Activated naive CD8-positive, alpha-beta T cell treated with anti-CD3 and anti-CD28 coated beads, Interleukin-2, amount 10 ng/mL, durations not matched to agents 7 days and 5 days (primary cell): ENCODE measurements at places on chromosomes 1 and 21. TPM values are rescaled to one million over a fixed set of nuclear protein-coding genes. Genes with fewer than 3 reads are reported as not detected.

The SLC6A17 gene
- total RNA-seq, result not detected

- H3K4me3 ChIP-seq, result no peak overlapping the region
- no peak for DNase-seq
- no peaks in the 10 kb centered on the region for H3K27me3 ChIP-seq
- no peak overlapping the region for H3K27ac ChIP-seq
- H3K36me3 ChIP-seq, result peaks cover 26% of the 10 kb centered on the region
Observed at GRCh38 chr1:109582021-109582420, 33.6 kb downstream of the GNAI3 start.

DNA sequence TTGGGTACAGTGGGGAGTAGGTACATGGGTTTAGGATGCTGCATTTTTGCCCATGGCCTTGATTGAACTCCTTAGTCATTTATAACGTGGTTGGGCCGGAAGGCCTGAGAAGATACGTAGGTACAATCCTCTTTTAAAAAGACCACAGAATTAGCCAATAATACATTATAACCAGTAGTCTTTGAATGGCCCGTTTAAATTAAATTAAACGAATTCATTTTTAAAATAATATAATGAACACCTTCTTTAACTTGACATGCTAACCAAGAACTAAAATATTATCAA lies 20.1 kb upstream of the ADAR start:
- H3K27me3 ChIP-seq, result peaks cover 16% of the 10 kb centered on the region
- H3K36me3 ChIP-seq, result peaks cover 5% of the 10 kb centered on the region
- H3K27ac ChIP-seq, result peak overlapping the region; percentile 98
- DNase-seq, result no peak

GRCh38 chr1:37808369-37809319 lies 636 bp upstream of the YRDC start:
- H3K27ac ChIP-seq, result peak overlapping the region; percentile 98
- peaks cover 24% of the 10 kb centered on the region for H3K4me1 ChIP-seq
- peak; percentile 70 for DNase-seq
- H3K27me3 ChIP-seq, result no peaks in the 10 kb centered on the region
- H3K4me3 ChIP-seq, result peak overlapping the region; percentile 97

The PRXL2B gene
- total RNA-seq, result 37.3 TPM

DNA sequence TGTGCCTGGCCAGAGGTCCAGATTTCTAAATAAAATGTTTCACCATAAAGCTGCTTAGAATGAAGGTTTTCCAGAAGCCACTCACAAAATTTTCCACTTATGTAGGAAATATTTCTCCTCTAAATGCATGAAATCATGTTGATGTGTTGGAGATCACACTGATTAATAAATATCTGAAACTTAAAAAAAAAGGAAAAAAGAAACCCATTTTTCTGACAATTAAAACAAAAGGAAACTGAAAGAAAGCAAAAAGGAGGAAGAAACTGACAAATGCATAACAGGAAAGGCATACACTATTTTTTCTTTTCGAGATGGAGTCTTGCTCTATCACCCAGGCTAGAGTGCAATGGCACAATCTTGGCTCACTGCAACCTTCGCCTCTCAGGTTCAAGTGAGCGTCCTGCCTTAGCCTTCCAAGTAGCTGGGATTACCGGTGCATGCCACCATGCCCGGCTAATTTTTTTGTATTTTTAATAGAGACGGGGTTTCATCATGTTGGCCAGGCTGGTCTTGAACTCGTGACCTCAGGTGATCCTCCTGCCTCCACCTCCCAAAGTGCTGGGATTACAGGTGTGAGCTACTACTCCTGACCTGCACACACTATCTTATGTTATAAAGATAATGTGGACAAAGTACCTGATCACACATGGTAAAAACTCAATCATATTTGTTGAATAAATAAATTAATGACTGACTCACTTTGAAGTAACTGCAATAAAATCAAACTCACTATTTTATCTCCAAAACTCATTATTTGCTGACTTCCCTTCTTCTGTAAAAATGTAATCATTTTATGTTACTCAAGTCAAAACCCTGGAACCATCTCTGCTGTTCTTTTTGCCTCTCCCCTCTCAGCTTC lies 149.8 kb upstream of the NR5A2 start:
- no peaks in the 10 kb centered on the region for H3K4me1 ChIP-seq
- peaks cover 6% of the 10 kb centered on the region for H3K27me3 ChIP-seq
- H3K27ac ChIP-seq, result no peak overlapping the region
- no peak for DNase-seq

DNA sequence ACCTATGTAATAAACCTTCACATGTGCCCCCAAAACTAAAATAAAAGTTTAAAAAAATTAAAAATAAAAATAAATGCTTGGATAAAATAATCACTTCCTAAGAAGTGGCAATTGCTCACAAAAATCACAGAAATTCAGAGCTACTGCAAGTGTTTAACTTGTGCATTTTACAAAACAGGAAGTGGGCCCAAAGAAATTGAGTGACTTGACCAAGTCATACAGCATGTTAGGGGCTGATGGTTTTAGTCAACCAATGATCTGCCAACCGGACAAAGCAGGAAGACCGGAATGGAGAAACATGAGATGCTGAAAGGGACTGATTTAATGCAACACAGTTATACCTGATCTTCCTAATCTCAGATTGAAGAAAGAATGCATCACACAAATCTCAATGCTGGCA lies 96.5 kb downstream of the SMYD2 start:
- no peak for DNase-seq
- peaks cover 13% of the 10 kb centered on the region for H3K27me3 ChIP-seq
- no peak overlapping the region for H3K4me3 ChIP-seq

The KCNT2 gene
- not detected for total RNA-seq

GRCh38 chr1:19089524-19089923 lies 120.5 kb downstream of the UBR4 start:
- H3K27me3 ChIP-seq, result no peaks in the 10 kb centered on the region
- no peak overlapping the region for H3K27ac ChIP-seq
- DNase-seq, result no peak
- no peak overlapping the region for H3K4me3 ChIP-seq

DNA sequence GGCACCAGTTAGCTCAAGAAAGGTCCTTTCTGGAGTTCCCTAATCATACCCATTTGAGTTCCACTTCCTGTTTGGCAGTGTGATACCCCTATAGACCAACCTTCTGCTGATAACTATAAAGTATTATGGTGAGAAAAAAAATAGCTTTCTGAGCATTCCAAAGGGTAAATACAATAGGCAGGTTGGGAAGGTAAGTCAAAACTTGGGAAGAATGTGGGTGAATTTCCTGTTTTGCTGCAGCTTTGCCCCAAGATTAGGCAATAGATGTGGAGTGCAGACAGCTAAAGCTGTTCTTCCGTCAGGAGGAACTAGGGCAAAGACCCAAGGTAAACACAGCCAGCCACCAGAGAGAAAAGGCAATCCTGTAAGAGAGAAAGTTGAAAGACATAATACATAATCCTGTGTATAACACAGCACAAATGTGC lies 49.9 kb upstream of the GUCA2A start:
- no peak for DNase-seq
- no peak overlapping the region for H3K27ac ChIP-seq
- H3K4me3 ChIP-seq, result no peak overlapping the region
- no peaks in the 10 kb centered on the region for H3K27me3 ChIP-seq
- H3K36me3 ChIP-seq, result peaks cover 49% of the 10 kb centered on the region

DNA sequence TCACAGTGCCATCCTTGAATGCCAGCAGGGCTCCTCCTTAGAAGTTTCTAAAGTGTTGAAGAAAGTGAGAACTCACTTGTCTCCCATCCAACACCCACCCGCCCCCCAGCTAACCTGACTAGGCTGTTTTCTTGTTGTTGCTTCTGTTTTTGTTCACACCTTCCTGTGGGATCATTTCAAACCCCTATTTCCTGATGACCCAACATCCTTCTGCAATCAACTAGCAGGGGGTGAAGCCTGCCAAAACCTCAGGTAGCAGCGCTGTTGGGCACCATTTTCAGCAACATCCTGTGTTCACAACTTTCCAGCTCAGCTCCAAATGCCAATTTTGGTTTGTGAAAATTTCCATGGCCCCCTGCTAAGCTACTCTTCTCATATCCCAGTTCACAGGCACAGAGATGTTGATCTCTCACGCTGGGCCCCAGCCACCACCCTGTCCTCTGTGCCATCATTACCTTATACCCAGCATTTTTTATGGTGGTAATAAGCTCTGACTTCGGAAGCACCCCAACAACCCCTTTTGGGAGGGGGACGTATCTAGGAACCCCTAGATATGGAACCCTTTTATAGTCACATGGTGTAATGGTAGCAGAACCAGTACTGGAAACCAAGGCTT lies 41.4 kb downstream of the CDC7 start:
- peaks cover 10% of the 10 kb centered on the region for H3K27me3 ChIP-seq
- DNase-seq, result no peak
- H3K27ac ChIP-seq, result no peak overlapping the region
- peaks cover 12% of the 10 kb centered on the region for H3K36me3 ChIP-seq
- no peak overlapping the region for H3K4me3 ChIP-seq

DNA sequence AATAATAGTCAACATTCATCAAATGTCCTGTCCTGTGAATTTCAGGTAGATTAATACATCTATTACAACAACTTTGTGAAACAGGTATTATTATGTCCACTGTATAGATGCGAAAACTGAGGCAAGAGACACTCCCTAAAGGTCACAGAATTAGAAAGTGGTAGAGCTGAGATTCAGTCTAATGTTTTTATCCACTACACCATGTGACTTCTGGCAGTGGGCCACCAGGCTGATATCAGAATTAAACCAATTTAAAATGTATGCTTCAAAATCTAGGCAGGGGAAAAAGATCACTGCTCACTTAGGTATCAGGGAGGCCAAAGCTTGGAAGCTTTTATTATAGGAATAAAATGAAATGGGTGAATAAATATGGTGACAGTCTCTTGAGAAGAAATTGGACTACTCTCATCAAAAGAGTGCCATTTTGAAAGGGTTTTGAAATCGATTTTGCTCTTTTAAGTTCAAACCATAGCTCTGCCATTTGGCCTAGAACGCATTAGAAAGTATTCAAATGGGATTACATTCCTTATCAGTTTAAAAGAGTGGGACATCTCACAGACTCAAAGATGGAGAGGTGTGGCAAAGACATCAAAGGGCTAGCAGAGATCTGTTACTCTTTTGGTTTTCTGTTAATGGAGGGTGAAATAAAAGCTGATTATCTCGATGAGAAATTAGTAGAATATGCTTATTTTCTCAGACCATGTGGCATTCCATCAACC lies 1.9 kb downstream of the DDAH1 start:
- no peaks in the 10 kb centered on the region for H3K36me3 ChIP-seq
- peaks cover 2% of the 10 kb centered on the region for H3K4me1 ChIP-seq
- H3K27ac ChIP-seq, result no peak overlapping the region
- no peak for DNase-seq
- H3K27me3 ChIP-seq, result peaks cover 57% of the 10 kb centered on the region
- no peak overlapping the region for H3K4me3 ChIP-seq

DNA sequence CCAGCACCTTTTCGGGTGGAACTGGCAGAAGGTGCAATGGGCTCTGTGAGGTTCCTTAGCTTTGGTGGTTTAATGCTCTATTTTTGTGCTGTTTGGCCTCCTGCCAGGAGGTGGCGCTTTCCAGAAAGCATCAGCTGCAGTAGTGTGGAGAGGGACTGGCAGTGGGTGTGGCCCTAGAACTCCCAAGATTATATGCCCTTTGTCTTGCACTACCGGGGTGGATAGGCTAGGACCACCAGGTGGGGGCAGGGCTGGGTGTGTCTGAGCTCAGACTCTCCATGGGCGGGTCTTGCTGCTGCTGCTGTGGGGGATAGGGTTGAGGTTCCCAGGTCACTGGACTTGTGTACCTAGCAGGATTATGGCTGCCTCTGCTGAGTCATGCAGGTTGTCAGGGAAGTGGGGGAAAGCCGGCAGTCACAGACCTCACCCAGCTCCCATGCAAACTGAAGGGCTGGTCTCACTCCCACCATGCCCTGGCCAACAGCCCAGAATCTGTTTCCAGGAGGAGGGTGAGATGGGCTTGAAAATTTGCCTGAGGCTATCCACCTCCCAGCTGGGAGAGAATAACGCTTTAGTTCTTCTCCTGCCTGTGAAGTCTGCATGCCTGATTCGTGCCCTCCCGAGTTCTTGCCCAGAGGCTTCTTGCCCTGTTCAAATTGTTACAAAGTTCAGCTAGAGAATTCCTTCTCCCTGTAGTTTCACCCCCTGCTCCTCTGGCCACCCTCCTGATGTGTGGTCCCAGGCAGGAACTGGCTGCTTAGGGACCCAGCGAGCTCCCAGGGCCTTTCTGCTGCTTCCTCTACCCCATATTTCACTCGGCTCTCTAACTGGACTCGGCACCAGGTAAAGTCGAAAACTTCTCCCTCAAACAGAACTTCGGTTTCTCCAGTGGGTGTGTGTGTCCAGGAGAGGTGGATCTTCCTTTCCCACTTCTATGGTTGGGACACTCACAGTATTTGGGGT lies 76.5 kb upstream of the BTG3 start:
- peak overlapping the region; percentile 47 for H3K4me3 ChIP-seq
- H3K27ac ChIP-seq, result peak overlapping the region; percentile 66
- peak; percentile 62 for DNase-seq
- peaks cover 31% of the 10 kb centered on the region for H3K4me1 ChIP-seq
- H3K36me3 ChIP-seq, result peaks cover 14% of the 10 kb centered on the region

DNA sequence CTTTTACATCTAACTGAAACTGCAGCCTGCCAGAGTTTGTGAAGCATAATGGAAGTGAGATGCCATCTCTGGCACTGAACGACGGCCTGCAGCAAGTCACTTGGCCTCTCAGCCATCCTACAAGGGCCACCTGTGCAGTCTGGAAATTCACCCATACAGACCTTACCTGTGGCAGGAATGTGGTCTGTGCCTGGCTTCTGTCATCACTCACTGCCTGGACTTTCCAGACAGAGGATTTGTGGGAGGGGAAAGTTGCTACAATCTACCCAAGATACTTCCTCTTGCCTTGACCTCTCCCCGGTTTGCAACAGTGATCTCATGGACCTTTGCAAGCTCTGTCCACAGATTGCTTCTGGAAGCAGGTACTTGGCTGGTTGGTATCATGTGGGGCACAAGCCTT lies 58.4 kb upstream of the ATP1B1 start:
- H3K36me3 ChIP-seq, result peaks cover 12% of the 10 kb centered on the region
- no peak overlapping the region for H3K27ac ChIP-seq
- H3K4me1 ChIP-seq, result peaks cover 57% of the 10 kb centered on the region
- H3K27me3 ChIP-seq, result no peaks in the 10 kb centered on the region

DNA sequence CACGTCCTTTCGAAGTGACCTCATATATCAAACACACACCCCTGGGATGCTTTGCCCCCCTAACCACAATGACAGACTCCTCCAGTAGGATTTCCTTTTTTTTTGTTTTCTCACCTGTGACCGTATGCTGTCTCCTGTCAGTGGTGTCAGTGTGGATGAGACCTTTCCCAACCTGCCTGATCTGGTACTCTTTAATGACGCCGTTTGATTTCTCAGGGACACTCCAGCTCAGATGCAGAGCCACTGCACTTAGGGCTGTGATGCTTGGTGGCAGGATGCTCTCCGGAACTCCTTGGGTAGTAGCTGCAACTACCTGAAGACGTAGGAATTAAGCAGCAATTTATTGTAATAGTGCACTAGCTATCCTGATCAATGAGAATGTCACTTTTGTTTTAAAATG lies 212.6 kb downstream of the KCTD3 start:
- no peak overlapping the region for H3K27ac ChIP-seq
- no peak overlapping the region for H3K4me3 ChIP-seq
- no peaks in the 10 kb centered on the region for H3K27me3 ChIP-seq
- no peaks in the 10 kb centered on the region for H3K36me3 ChIP-seq
- H3K4me1 ChIP-seq, result no peaks in the 10 kb centered on the region
